Activated naive CD4-positive, alpha-beta T cell (primary cell): ENCODE measurements at places on chromosomes 3 and 15.

DNA sequence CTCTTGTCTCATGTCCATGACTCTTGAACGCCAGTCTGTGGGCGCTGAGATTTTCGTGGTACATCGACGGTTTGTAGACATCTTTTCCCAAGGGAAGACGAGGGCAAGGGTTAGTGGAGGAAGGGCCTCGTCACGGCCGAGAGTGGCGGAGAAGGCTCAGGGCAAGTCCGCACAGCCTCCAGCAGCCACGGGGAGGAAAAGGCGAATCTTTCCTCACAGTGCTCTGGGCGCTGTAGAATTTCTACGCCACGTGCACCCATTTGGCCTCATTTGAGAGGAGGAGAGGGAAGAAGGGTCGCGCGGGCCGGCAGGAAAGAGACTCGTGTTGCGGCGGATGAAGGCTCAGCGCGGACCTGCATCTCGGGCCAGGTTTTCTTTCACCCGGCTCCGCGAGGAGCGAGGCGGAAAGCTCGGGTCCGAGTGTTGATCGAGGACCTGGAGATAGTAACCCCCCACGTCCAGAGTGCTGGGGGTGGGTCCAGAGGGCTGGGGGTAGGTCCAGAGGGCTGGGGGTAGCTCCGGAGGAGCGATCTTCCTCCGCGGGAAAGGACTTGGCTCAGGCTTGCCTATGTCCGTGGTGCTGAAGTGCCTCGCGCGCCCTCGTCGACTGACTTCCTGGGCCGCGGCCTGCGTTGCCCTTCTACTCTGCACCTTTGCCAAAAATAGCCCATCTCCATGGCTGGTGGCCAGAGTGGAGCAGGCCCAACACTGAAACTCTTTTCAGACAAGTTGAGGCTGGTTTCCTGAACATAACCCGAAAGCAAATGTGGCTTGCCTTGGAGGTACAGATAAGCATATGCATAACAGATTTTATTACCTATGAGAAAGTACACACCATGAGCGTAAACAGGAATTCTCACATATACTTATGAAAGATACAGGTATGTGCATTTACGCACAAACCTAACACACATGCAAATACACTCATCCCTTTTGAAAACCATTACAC, 1.1 kb downstream of the SLC35G2 start:
- DNase-seq: no peak

- no peak for DNase-seq
Observed at GRCh38 chr15:90419738-90420406, 31.8 kb downstream of the IQGAP1 start.

DNA sequence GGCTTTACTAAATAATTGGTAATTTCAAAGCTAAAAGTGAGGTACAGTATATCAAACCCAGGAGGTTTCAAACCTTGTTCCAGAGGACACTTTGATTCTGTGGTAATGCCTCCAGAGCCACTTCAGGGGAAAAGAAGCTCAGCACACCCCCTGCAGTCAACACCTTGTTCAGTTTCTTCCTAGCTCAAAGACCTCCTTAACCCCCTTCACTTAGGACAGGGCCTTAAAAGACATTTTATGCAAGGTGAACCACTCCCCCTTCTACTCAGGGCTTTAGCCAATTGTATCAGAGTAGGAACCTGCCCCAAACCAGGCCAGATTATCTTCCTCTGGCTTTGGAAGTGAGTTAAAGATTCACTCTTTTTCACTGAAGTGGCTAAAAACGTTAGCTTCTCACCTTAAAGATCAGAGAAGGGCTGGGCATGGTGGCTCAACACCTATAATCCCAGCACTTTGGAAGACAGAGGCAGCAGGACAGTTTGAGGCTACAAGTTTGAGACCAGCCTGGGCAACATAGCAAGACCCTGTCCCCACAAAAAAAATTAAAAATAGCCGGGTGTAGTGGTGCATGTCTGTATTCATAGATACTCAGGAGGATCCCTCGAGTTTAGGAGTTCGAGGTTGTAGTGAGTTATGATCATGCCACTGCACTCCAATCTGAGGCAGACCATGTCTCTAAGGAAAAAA, 3.4 kb downstream of the DENND6A start:
- no peak for DNase-seq

DNA sequence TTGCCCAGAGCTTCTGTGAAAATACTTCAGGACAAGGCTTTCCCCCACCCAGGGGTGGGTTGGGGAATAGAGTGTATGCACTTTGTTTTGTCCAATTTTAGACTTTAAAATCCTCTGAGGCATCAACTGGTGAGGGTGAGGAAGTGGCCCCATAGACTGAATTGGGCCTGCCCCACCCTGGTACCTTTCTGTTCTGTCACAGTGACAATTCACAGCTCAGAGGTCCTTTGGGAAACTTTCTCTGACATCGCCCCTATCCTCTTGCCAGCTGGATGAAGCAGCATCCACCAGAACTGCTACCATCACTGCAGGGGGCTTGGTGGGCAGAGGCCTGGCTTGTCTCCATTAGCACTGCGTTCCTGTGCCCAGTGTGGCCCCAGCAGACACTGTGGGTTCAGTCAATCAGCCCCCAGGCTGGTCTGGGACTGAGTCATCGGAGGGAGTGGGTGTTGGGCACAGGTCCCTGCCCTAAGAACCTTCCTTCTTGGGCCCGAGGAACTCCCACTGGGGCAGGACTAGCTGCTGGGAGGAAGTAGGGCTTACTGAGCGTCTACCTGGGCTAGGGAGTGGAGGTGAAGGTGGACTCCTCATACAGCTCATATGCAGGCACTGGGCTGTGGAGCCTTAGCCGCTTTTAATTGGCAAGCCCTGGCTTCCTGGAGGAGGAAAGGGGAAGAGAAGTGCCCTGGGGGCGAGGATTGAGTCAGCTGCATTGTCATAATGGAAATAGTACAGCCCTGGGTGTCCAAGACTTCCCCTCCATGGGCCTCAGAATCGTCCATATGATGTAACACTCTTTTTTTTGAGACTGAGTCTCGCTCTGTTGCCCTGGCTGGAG, 1.5 kb upstream of the PPM1M start:
- no peak for DNase-seq

DNA sequence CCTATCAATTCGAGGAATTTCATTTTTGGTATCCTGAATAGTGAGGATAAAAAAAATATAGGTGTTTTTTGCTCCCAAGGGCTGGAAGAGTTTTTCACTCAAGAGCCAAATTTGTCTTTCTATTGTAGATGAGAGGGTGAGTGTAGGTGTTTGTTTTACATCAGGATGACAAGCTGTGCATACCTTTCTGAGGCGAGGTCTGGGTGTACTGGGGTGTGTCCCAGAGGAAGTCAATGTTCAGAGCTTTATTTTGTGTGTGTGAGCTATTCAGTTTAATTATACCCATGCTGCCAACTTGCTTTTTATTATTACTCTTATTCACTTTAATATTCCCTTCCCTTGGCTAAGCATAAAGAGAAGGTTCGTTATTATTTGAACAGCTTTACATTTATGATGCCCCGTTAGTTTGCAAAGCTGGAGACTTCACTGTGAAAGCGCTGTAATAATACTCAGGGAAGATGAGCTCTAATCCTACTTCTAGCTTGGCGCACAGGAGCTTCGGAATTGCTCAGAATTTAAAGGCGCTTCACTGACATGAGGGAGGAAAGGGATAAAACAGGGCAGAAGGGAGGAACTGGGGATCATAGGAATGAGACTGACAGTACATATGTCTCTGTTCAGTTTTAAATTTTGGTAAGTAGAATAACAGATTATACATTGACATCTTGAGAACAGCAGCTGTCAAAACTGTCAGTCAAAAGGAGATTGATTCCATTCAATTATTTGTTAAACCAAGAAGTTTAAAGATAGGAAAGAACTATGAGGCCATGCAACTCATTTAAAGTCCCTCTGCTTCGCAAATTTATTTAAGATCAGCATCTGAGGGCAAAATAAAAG, 117.7 kb upstream of the TP63 start:
- DNase-seq: no peak

GRCh38 chr15:94266789-94267188, 35.4 kb downstream of the MCTP2 start:
- DNase-seq: no peak

DNA sequence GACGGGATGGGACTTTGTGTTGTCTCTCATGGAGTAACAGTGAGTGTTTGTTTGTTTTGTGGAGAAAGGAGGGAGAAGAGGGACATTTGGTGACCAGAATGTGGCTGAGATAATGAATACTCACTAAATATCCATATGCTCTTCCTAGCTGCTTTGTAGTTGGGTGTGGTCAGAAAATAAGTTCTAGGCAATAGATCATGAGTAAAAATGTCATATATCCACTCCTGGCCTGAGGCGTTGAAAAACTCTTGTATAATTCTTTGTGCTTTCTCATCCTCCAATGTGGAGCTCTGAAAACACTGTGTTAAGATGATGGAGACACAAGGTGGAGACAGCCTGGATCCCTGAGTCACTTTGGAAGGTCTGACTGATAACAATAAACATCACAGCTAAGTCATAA, 28.0 kb upstream of the IL16 start:
- DNase-seq: no peak

GRCh38 chr15:33608714-33609113, 297.9 kb downstream of the RYR3 start:
- no peak for DNase-seq

DNA sequence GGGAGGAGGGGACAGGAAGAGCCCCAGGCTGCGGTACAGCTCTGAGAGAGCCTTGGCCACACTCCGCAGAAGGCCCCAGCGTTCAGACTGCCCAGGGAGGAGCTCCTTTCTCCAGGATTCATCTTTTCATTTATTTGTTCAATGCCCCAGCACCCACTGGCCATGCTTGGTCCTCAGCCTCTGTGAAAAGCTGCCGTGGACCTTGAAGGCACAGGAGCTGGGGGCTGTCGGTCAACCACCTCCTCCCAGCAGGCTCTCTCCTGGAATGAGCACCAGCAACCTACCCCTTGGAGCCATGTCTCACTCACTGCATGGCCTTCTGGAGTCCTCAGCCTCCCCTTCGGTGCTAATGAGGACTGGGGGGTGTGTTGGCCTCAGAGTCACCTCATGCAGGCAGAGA, 21.6 kb upstream of the PRR23E start:
- DNase-seq: no peak

DNA sequence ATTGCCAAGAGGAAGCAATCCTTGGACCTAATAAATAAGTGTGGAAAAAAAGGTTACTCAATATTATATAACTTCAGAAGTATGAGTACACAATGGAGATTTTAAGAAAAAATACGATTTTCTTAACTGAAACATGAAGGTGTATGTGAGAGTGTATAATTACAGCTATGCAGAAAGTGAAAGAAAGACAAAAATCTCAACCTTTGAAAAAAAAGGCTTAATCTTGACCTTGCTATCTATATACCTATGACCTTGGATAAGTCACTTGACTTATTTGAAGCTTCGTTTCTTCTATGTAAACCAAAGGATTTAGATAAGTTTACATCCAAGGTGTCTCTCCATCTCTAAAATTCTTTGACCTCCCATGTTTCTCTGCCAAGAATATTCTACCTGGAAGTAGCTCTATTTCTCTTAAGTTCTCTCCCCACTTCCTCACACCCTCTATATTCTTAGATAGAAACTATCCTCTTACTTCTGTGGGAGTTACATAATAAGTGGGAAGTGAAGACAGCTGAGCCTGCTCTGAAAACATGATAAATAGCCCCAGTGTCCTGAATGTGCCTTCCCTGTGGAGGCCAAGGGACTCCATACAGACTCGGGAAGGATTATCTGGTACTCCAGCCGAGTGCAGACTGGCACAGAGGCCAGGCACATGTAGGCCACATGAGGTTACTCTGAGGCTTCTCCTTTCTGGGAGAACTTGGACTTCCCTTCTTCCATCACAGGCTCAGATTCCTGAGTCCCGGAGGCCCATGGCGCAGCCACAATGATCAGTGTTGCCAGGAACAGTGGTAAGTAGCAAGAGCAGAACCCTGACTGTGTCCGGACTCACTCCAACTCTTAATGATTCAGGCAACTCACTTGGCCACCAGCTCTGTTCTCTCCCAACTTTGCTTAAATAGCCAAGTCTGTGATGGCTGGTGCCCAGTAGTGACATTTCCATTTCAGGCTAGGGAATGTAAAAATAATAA, 166.8 kb upstream of the COL8A1 start:
- DNase-seq: no peak

DNA sequence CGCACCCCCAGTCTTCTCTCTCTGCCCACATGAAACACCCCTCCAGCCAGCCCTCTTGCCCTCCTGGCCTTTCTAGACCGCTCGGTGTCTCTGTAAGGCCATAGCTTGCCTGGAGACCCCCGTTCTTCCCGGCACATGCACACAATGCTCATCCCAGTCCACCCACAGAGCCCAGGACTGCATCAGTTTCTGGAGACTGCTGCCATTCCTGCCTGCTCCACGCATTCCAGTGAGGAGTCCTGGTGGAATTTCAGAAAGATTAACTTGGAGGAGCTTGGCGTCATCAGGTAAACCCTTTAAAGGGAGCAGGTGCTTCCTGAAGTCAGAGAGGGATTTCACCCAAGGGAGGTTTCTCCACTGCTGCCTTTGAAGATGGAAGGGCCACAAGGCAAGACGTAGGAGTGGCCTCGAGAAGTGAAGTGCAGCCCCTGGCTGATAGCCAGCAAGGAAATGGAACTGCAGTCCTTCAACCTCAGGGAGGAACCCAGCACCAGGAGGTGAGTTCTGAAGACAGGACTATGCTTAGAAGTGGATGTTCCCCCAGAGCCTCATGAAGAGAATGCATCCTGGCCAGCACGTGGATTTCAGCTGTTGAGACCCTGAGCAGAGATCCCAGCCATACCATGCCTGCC, 19.2 kb downstream of the SLC41A3 start:
- DNase-seq: no peak

DNA sequence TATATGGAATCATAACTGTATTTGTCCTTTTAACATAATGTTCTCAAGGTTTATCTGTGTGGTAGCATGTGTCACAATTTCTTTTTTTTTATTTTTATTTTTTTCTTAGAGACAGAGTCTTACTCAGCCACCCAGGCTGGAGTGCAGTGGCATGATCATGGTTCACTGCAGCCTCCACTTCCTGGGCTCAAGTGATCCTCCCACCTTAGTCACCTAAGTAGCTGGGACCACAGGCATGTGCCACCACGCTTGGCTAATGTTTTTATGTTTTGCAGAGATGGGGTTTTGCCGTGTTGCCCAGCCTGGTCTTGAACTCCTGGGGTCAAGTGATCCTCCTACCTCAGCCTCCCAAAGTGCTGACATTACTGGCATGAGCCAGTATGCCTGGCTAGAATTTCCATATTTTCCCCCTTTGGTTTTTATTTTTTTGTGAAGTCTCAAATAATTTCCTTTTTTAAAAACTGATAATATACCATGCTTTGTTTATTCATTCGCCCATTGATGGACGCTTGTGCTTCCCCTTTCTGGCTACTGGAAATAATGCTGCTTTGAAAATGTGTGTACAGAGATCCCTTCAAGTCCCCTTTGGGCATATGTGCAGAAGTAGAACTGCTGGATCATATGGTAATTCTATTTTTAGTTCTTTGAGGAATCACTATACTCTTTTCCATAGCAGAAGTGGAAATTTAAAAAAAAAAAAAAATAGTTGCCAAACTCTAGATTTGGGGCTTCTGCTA, 28.4 kb downstream of the TMEM40 start:
- DNase-seq: no peak
